ENCODE measurements at places on chromosomes 11 and 22. TPM values are rescaled to one million over a fixed set of nuclear protein-coding genes. Genes with fewer than 3 reads are reported as not detected.

GLYATL1B gene
- not detected for total RNA-seq

GRCh38 chr11:129637473-129637872 is 178.2 kb upstream of the TMEM45B start:
- no peaks in the 10 kb centered on the region for H3K27me3 ChIP-seq
- H3K4me3 ChIP-seq = no peak overlapping the region
- no peaks in the 10 kb centered on the region for H3K4me1 ChIP-seq
- no peaks in the 10 kb centered on the region for H3K36me3 ChIP-seq
- DNase-seq = no peak
- H3K27ac ChIP-seq = no peak overlapping the region

GRCh38 chr11:61690706-61691379 is 10.7 kb downstream of the DAGLA start:
- H3K36me3 ChIP-seq = no peaks in the 10 kb centered on the region
- H3K27me3 ChIP-seq = no peaks in the 10 kb centered on the region
- H3K4me3 ChIP-seq = no peak overlapping the region
- peaks cover 64% of the 10 kb centered on the region for H3K4me1 ChIP-seq
- no peak for DNase-seq

OR51E2 gene
- total RNA-seq = 1.1 TPM

KCNC1 gene
- not detected for total RNA-seq

DNA sequence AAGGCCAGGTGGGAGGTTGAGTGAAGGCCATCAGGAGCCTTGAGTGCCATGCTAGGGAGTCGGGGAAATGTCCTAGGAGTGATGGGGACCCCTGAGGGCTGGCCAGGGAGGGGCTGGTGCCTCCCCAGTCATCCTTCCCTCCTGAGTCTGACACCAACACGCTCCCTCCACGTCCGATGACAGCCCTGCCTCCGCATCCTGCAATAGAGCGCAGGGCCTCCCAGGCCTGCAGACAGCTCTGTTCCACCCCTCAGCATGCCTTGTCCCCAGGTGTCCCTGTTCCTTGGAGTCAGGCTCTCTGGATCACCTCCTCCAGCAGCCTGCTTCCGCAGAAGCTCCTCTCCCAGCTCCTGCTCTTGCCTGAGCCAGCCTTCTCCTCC is 3.1 kb downstream of the RAC2 start:
- no peaks in the 10 kb centered on the region for H3K36me3 ChIP-seq
- peaks cover 12% of the 10 kb centered on the region for H3K27me3 ChIP-seq
- no peak overlapping the region for H3K4me3 ChIP-seq
- no peak overlapping the region for H3K27ac ChIP-seq
- H3K4me1 ChIP-seq = no peaks in the 10 kb centered on the region

LRRC32 gene
- 46.2 TPM for total RNA-seq

DNA sequence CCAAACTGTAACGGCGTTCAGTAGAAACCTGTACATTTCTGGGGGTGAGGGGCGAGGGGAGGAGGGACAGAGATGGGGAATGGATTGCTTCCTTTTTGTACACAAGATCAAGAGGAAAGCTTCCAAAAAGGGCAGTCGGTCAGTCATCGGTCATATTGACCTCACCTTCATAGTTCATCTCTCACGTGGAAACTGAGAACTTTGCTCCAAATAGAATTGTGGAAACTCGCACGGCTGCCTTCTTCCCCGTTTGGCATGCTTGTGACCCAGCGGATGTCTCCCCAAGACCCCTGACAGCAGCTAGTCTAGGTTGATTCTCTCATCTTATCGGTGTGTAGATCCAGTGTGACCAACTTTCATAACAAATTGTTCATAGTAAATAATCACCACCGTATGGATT is 47.6 kb downstream of the KCNC1 start:
- no peak for DNase-seq
- H3K4me3 ChIP-seq = no peak overlapping the region
- H3K27me3 ChIP-seq = no peaks in the 10 kb centered on the region
- no peak overlapping the region for H3K27ac ChIP-seq
- H3K36me3 ChIP-seq = no peaks in the 10 kb centered on the region
- H3K4me1 ChIP-seq = no peaks in the 10 kb centered on the region

DNA sequence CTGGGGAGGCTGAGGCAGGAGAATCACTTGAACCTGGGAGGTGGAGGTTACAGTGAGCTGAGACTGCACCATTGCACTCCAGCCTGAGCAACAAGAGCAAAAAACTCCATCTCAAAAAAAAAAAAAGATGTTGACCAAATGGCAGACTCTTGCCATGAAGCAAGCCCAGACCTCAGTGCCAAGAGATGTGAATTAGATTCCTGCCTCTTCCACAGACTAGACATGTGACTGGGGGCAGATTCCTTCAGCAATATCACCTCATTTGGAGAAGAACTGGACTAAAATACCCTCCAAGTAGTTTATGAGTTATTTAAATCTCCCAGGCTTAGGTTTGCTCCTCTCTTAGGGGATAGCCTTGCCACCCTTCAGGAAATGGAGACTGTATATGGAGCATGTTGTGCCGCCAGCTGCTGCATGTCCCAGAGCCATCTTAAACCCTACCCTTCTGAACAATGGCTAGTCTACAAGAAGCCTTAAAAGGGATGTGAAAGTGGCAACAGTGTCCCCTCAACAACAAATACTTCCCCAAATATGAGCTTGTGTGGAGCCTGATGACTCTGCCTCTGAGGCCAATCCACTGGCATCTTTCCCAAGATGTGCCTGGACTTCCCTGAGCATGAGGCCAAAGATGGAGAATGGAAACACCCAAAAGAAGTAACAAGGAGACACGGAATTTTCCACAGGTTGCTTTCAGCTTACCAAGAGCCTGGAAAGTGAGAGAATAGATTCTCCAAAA is 763 bp upstream of the MS4A7 start:
- no peaks in the 10 kb centered on the region for H3K27me3 ChIP-seq
- no peak for DNase-seq
- no peaks in the 10 kb centered on the region for H3K4me1 ChIP-seq
- H3K36me3 ChIP-seq = no peaks in the 10 kb centered on the region
